Stimulated activated CD8-positive, alpha-beta memory T cell treated with anti-CD3 and anti-CD28 coated beads, Interleukin-12 subunit alpha, Interleukin-12 subunit beta, amount 100 ng/mL, for 4 hours (primary cell): ENCODE measurements at places on chromosomes 6 and 20.

DNA sequence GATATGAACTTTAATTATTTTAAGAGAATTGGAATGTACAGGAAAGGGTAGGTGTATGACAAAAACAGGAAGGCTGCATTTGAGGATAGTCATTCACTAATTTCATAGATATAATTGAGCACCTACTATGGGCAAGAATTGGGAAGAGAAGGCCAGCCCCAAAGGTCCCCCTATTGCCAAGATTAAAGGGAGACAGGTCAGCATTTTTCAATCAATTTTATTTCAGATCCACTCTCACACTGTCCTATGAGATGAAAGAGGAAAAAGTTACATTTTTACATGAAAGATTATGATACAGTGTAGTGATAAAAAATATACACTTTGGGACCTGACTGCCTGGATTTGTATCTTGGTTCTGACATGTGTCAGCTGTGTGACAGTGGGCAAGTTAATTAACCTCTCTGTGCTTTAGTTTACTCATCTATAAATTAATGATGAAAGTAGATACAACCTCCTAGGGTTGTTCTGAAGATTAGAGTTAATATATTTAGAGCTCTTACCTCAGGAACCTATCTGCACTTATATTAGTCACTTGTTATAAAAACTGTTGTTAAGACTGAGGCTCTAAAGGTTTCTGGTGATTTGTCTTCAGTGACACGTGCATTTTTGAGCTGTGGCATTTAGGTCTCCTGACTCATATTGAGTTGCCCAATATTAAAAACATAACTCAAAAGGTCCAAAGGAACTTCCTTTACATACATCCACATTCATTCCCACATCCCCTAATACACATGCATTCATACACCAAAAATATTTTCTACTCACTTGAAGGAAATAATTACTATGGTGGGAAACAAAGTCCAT, 45.7 kb downstream of the SCGN start:
- no peak for DNase-seq

DNA sequence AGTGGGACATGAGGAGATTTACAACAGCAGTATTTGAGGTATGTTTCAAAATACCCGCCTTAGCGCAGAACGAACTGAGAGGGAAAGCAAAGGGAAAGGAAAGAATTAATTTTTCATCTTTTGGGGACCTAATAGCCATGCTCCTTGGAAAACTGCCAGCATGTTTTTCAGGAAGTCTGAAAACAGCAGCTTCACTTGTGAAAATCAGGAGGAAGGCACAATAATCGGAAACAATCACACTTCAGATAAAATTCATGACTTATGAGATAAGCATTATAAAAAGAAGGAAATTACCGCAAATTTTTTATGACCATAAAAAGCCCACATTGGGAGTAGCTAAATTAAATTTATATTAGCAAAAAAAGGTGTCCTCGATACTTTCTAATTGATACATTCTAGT, 541.1 kb downstream of the HAO1 start:
- DNase-seq: no peak

DNA sequence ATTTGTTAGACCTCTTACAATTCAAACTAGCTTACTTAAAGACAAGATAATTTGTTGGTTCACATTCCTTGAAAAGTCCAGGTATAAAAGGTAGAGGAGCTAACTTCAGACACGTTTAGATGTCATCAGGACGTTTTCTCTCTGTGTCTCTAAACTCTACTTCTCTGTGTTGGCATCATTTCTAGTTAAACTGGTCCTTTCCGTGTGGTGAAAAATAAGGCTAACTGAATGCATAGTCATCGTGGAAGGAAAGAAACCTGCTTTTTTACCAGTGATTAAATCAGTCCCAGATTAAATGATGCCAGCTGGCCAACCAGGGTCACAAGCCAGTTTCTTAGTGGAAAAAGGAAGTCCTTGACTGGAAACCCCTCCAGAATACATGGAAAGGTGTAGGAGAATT, 168.4 kb upstream of the AHI1 start:
- no peak for DNase-seq

DNA sequence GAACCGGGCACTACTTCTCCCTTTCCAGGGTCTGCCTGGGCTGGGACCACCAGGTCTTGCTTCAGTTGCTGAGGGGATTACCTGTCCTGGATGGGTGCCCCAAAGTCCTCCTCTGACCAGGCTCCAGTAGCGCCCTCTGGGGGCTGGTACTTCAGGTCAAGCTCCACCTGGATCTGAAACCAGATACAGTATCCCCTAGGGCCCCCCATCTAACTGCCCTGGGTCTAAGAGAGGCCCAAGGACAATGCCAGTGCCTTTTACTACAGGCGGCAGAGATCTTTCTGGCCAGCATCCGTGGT, 11.2 kb upstream of the SPAG4 start:
- no peak for DNase-seq

DNA sequence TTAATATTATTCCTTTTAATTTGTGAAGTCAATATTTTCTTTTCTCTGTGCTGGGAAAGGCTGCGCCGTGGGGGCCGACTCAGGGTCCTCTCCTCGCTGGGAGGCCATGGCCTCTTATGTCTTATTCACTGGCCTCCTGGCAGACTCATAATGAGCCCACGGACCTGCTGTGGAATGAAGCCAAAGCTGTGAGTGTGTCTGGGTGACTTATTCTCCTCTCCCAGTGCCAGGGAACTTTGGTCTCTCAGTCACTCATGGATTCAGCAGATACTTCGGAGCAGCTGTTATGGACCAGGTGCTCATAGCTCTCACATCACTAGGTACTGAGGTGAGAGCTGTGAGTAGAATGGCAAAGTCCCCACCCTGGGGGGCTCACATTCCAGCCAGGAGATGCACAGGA, 297.6 kb downstream of the CDH26 start:
- DNase-seq: no peak

GRCh38 chr6:98324446-98324845, 509.9 kb upstream of the POU3F2 start:
- DNase-seq: no peak

GRCh38 chr6:135675862-135676261, 175.6 kb upstream of the PDE7B start:
- DNase-seq: no peak

DNA sequence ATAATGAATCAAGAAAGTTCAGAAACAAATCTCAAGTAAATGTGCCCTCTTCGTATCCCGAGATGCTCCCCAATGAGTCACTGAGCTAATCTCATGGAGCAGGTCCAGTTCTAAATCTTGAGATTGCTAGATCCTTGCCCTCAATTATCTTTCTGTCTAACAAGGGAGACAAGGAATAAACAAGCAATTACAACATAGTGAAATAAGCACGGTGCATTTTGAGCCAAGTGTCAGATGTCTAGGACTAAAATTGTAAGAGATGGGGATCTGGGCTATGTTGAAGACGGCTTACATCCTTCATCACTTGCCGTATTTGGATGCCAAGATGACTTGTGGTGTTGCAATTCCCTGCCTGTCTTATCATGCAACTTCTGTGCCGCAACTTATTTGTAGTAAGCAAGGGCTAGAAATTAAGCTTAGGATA, 56.5 kb upstream of the ADGRF1 start:
- DNase-seq: no peak
